ENCODE measurements at places on chromosomes 2 and 18.

DNA sequence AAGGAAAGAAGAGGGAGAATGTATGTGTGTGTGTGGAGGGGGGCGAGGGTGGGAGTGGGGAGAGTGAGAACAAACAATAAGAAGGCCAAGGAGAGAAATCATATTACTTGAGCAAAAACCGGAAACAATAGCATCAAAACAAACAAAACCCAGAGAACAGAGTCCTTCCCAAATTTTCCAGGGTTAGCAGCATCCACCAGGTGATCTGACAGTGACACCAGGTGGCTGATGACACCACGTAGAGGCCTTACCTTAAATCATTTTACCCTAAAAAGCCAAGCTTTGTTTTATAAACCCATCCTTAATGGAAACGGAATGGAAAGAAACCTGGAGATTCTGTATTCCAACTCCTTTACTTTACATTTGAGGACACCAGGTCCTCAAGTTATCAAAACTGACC is 42.9 kb downstream of the CDCA7 start:
- DNase-seq: no peak

DNA sequence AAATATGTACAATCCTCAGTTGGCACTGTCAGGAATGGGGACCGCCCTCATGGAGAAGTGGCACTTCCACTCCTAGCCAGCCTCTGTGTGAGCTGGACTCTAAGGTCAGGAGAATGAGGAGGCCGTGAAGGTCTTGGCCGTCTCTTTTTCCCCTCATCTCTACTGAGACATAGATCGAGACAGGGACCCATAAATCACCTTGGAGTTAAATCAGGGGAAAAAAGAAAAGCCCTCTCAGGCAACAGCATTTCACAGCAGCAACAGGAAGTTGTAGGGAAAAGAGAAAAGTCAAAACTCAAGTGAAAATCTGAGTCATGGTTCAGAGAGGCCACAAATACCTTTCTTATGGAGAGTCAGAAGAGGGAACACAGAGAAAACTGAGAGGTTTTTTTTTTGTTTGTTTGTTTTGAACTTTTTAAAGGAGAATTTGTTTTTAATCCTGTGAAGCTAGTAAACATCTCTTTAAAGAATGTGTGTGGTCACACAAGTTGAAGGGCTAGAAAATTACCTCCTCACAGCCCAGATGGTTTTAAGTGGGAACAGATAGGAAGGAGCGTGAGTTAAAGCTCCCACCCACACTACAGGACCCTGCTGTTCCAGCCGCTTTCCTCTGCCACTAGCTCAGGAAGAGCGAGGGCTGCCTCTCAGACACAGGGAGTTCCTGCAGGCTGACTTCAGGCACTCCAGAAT is 30.6 kb upstream of the CYP1B1 start:
- no peak for DNase-seq

GRCh38 chr2:1907849-1908533 is 163.7 kb upstream of the PXDN start:
- no peak for DNase-seq

GRCh38 chr18:23227726-23228070 is 92.4 kb downstream of the CABLES1 start:
- DNase-seq: no peak

DNA sequence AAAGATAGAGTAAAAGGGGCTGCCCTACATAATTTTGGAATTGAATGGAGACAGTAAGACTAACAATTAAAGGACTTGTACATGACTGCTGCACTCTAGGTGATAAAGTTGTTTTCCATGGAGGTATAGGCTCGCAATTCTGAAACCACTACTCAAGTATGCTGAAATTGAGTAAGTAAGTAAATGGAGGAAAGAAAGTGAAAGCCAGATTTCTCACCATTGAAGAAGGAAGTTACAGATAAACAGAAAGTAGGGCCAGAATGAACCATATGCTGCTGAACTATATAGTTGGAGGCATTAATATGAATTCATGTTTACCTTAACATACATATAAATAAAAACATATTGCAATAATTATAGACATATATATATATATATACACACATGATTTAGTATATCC is 225.7 kb upstream of the ST6GAL2 start:
- no peak for DNase-seq

- DNase-seq: no peak
These were observed 20.5 kb upstream of the BCL2L11 start for GRCh38 chr2:111100087-111100764.

GRCh38 chr2:188425266-188425665 is 133.6 kb downstream of the GULP1 start:
- DNase-seq: no peak

DNA sequence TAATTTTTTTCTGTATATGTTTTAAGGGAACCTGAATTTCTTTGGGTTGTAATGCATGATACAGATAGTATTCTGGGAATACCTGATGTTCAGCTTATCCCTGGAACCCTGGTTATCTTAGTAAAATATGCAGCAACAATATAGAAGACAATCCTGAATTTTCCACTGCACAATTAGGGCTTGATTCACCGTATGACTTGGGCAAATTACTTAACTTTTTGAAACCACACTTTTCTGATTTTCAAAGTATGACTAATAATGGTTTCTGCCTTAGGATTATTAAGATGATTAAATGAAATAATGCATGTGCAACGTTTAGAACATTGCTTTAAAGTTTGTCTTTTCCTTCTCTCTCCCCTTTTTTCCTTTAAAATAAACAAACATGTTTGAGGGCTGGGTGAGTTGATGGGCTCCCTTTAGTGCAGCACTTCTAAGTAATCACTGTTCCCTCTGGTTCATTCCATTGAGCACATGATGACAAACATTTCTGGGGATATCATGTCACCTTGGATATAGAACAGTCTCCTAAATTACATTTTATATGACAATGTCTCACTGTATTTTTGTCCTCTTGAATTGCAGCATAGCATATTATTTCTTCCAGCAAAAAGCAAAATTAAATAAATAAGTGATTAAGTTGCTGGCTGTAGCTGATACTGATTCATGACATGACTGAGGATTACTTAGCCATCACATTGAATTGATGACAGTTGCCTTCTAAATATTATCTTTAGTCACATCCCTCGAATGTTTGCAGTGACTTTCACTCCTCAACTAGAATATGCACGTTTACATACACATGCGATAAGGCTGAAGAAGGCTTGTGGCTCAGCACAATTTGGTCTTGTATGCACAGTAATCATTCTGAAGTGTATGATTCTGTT is 254.5 kb downstream of the NEDD4L start:
- no peak for DNase-seq

GRCh38 chr18:26458526-26459232 is 89.7 kb downstream of the KCTD1 start:
- no peak for DNase-seq

All from CD4-positive, alpha-beta T cell treated with Interleukin-10 for 1 hour (primary cell).